NCI-H2107 (cell line): ENCODE measurements at places on chromosomes 4 and X.

DNA sequence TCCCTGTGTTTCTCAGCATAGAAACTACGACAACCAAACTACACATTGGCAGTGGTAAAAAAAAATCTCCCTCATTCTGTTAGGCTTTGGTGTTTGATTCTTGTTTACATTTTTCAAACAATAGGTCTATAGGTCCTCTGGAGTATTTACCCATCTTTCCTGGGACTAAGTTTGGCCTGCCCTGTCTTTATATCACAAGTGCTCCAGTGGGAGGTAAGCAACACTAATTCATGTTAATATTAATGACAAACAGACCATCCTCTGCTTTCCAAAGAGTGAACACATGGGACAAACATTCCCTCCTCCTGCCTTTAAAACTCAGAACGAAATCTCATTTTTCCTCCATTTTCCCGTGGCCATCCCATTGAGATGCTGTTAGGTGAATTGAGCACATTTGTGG lies 514.1 kb upstream of the INTU start:
- DNase-seq: no peak

GRCh38 chrX:29555465-29556091 lies 659.8 kb upstream of the MAGEB2 start:
- DNase-seq: no peak

DNA sequence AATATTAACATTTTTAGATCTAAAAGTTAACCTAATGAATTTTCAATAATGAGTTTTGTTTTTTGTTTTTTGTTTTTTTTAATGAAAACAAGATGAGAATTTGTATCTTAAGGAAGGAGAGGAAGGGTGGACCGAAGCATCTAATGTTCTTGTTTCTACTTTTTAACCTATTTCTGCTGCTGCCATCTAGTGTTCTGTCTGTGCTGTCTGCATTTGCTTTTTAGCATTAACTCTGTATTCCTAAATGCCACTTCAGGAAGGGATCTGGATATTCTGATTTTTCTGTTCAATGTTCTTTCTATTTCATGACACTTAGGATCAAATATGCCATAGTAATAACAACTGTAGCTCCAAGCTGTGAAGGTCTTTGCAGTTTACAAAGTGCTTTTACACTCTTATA lies 161.7 kb downstream of the BRWD3 start:
- DNase-seq: no peak

- no peak for DNase-seq
These were observed 236.1 kb downstream of the FBXO8 start for GRCh38 chr4:174047363-174047762.

DNA sequence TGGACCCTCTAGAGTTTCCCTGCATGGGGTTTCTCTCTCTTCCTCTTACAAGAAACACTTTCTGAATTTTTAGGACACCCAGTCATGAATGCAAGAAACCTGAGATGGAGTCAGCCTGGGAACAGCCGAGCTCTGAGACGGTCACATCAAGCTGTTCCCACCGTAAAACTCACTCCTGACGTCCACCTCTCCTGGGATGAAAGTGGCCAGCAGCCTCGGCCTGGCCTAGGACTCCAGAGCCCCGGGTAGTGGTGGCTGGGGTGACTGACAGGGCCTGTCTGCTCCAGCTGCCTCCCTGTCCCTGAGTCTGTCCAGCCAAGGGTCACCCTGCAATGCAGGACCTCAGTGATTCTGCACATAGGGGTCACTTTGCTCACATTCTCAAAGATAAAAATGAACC lies 217.8 kb downstream of the SHOX start:
- DNase-seq: no peak

- DNase-seq: no peak
These were observed 710.6 kb upstream of the HS3ST1 start for GRCh38 chr4:12139296-12139695.

DNA sequence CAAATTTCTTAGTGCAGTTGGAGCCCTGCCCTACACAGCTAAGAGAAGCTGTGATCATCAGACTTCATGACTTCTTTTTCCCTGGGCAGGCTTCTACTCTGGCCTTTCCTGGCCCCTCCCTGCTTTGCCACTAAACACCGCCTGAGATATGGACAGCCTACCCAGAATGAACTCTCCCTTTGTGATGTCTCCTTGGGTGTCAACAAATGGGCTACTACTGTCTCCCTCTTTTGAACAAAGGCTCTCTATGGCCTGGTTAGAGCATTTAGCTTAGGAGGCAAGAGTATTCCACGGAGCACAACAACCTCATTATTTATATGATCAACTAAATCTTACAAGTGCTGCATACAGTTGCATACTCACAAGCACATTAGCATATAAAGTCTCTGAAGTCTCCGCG lies 127.6 kb upstream of the HCCS start:
- no peak for DNase-seq

GRCh38 chr4:65538571-65538970 lies 131.7 kb downstream of the EPHA5 start:
- no peak for DNase-seq

DNA sequence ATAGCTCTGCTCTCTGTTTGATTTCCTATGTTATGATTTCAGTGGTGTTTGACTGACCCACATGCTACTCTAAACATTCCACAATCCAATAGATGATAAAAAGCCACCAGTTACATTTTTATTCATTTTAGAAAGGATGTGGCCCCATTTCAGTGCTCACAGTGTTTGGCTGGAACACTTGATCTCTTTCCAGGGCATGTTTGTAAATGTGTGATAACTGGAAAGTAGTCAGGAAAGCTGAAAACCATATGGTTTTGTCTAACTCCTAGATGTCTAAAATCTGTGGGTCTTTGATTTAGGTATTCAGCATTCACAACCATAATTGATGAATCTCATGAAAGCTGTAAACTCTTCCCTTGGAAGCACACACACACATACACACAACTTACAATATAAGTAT lies 904.9 kb upstream of the AGA start:
- no peak for DNase-seq

GRCh38 chrX:80431505-80431832 lies 11.2 kb downstream of the TENT5D start:
- no peak for DNase-seq

DNA sequence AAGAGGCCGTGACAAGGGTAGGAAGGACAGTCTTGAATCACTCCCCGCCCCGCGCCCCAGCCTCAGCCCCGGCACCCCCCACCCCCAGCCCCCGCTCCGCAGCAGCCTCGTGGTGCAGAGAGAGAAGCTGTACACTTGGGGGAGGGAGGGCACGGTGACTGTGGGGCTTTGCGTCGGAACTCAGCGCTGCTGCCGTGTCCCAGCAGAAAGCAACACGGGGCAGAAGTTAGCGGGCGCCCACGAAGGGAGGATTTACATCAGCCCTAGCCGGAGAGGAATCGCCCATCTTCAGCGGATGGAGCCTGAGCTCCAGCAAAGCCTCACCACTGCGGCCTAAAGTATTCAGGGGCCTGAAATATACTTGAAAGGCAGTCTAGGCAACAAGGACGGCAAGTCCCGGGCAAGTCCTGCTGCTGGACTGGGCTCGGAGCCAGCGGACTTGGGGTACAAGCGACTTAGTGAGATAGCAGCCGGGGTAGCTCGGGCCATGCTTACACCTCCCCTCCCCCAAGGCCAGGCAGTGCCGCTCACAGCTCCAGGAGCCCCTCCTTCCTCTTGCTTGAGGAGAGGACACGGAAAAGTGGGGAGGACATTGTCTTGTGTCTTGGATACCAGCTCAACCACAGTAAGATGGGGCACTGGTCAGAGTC lies 18.5 kb upstream of the OPN1LW start:
- DNase-seq: no peak

DNA sequence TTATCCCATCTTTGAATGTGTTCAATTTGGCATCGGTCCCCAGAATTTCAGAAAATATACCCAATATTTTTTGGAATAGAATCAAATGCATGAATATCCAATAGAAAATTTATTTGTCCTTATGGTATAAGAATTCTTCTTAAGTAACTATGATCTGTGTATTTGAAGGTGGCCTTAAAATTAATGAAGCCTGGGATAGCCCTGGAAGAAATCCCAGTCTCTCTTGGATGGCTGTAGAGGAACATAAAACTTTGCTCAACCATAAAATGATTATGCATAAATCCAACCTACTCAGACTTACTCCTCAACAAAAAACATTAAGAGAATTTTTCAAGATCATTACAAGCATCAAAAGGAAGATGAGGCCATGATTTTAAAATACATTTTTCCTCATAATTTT lies 269.4 kb upstream of the SMIM31 start:
- no peak for DNase-seq

GRCh38 chr4:88378691-88379559 lies at the start of gene HERC6:
Gene HERC6, plus strand, starts transcription at chr4:88378852. Its CDS starts 70 bp downstream, at chr4:88378922.
- DNase-seq: peak; percentile 61

GRCh38 chr4:136831553-136831952 lies 700.7 kb downstream of the PCDH18 start:
- DNase-seq: no peak

DNA sequence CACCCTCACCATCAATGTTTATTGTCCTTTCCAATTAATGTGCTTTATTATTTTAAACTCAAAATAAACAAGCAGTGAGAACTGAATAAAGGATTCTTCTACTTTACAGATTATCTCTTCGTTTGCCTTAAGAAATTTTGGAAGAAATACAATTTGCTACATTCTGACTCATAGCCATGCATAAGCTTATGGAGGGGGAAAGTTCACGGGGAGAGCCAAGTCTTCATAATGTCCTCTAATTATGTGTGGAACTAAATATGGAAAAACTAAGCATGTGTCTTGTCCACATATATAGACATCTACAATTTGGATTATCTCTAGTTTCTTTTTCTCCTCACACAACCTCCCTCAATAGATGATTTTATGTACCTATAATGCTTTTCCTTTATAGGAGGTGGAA lies 17.5 kb downstream of the CXCL13 start:
- DNase-seq: no peak

DNA sequence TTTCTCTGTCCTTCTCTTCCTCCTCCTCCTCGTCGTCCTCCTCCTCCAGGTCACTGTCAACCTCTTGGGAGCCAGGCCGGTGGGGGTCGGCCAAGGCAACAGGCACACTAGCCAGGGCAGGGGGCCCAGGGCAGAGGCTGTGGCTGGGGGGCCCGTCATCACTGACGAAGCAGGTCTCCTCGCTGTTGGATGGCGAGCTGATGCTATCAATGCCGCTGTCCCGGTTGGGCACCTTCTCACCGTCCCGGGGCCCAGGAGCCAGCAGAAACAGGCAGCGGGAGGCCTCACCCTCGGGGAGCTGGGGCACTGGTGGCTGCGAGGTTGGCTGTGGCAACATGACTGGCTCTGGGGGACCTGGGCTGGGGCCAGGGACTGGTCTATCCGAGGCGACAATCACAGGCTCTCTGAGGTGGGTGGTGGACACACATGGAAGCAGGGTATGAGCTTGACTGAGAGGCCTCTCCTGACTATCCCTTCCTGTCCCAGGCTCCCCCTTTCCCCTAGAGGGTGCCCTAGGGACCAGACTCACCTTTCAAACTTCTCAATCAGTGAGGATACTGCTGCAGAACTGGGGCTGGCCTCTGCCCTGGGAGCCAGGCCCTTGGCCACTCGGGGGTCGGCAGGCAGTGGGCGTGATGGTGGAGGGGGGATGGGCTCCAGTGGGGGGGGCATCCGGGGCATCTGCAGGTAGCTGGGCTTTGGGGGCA lies 25.8 kb downstream of the FGD1 start:
- DNase-seq: no peak

- no peak for DNase-seq
These were observed 126.5 kb downstream of the QDPR start for GRCh38 chr4:17385403-17385802.

DNA sequence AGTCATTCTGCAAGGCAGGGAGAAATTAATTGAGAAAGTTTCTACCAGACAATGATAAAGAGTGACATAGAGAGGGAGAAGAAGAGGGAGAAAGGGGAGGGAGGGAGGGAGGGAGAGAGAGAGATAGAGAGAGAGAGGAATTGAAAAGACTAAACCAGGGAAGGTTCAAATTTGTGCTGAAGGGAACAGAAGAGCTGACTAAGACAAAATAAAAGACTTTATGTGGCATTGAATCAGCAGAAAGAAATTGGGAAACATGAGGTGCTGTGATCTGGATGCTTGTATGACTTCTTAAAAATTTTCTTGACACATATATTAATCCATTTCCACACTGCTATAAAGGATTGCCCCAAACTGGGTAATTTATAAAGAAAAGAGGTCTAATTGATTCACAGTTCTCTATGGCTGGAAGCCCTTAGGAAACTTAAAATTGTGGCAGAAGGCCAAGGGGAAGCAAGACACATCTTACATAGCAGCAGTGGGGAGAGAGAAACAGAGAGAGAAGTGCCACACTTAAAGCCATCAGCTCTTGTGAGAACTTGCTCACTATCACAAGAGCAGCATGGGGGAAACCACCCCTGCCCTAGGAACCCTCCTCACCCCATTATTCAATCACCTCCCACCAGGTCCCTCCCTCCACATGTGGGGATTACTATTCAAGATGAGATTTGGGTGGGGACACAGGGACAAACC lies 13.5 kb upstream of the CXCL6 start:
- DNase-seq: no peak

GRCh38 chr4:153663667-153664066 lies 20.4 kb upstream of the TLR2 start:
- no peak for DNase-seq

GRCh38 chr4:53943345-53944085 lies 120.9 kb downstream of the CHIC2 start:
- no peak for DNase-seq

GRCh38 chr4:28973587-28974350 lies 1746.4 kb upstream of the PCDH7 start:
- no peak for DNase-seq

- DNase-seq: no peak
These were observed 87.7 kb downstream of the ARX start for GRCh38 chrX:24928114-24928513.
